SW 1271 (cell line): ENCODE measurements at places on chromosomes 6 and 20.

DNA sequence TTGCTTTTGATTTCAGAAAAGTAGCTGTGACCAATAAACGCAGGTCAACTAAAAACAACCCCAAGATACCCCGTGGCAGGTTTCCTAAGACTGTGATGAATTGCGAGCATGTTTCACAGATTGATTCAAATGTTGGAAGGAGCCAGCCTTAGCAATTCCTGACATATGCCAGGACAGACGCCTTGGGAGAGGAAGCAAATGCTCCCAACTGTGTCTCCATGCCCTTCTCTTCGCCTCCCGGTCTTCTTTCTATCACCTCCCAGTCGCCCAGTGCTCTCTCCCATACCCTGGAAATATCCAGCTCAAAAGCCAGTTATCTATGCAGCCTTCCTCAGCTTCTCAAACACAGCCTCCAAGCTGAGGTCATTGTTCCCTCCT is 32.0 kb downstream of the KIAA0319 start:
- DNase-seq = no peak

DNA sequence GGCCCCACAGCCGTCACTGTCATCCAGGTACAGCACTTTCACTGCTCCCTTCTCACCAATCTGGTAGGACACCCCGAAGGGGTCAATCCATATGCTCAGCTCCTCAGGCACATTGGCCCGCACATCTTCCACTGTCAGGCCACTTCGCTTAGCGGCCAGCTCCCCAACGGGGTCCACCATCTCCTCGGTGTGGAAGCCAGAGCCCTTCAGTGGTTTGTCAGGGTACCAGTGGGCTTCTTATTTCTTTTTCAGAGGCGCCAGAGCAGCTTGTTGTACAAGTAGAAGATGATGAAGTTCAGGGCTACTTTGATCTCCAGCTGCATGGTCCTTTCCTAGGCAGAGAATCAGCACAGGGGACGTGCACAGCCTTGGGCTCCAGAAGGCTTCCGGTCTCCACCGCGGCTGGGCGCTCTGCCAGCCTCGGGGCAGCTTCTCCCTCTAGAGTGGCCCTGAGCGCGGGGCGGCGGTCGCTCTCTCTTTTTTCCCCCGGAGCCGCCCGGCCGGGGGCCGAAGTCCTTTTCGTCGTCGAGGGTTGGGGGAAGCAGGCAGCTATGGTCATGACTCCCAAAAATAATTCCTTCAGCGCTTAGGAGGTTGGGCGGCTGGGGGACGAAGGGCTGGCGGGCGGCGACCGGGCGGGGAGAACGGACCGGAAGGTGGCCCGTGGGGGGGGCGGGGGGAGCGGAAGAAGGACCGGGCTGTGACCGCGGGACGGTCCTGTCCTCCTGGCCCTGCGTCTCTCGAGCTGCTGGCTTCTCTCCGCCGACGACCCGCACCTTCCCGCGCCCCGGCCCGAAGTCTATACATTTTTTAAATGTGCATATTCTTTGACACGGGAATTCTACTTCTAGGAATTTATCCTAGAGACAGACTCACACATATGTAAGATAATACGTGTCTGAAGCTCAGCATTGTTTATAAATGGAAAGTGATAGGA is 6.5 kb upstream of the ZSCAN9 start:
- peak; percentile 74 for DNase-seq

- no peak for DNase-seq
Measured at GRCh38 chr20:63058696-63059335, 52.1 kb upstream of the BHLHE23 start.

DNA sequence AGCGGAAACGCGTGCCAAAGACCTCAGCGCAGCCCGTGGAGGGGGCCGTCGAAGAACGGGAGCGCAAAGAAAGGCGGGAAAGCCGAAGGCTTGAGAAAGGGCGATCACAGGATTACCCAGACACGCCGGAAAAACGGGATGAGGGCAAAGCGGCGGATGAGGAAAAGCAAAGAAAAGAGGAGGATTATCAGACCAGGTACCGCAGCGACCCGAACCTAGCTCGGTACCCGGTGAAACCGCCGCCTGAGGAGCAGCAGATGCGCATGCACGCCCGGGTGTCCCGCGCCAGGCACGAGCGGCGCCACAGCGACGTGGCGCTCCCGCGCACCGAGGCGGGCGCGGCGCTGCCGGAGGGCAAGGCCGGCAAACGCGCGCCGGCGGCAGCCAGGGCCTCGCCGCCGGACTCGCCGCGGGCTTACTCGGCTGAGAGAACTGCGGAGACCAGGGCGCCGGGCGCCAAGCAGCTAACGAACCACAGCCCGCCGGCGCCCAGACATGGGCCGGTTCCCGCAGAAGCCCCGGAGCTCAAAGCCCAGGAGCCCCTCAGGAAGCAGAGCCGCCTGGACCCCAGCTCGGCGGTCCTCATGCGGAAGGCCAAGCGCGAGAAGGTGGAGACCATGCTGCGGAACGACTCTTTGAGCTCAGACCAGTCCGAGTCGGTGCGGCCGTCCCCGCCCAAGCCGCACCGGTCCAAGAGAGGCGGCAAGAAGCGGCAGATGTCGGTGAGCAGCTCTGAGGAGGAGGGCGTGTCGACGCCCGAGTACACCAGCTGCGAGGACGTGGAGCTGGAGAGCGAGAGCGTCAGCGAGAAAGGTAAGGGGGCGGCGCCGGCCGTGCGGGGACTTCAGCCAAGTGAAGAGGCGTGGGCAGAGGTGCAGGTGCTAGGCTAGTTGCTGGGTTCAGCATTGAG is 296.2 kb downstream of the RIMS1 start:
- no peak for DNase-seq

DNA sequence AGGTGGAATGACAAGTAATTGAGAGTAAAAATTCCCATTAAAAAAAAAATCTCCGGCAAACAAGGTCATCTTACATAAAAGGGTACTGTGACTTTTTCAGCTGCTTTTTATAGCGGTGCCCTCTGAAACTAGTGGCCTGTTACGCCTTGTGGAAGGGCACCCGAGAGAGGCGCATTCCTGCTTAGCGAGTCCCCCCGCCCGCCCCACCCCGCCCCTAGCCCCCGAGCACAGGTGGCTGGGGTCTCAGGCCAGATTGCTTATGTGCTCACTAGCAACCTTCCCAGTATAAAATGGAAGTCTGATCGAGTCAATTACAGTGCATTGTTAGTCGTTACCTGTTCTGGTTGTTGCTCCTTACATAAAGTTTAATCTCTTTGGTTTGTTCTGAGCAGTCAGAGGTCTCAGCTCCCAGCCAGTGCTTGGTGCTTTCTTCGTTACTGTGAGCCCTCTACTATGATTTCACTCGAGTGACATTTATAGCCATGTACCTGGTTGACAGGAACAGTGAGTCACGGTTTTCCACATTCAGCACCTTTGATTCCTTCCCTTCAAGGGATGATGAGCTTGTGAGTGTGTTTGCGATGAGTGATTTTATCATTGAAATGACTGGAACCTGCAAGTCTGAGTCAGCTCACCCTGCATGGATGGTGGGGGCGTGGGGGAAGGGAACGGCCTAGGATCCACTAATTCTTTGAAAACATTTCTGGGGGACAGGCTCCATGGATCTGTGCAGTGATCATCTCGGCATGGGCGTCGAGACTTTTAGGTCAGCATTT is 47.6 kb downstream of the ZDHHC14 start:
- DNase-seq = no peak

- DNase-seq = no peak
Measured at GRCh38 chr20:24797745-24798655, 151.1 kb upstream of the CST7 start.

DNA sequence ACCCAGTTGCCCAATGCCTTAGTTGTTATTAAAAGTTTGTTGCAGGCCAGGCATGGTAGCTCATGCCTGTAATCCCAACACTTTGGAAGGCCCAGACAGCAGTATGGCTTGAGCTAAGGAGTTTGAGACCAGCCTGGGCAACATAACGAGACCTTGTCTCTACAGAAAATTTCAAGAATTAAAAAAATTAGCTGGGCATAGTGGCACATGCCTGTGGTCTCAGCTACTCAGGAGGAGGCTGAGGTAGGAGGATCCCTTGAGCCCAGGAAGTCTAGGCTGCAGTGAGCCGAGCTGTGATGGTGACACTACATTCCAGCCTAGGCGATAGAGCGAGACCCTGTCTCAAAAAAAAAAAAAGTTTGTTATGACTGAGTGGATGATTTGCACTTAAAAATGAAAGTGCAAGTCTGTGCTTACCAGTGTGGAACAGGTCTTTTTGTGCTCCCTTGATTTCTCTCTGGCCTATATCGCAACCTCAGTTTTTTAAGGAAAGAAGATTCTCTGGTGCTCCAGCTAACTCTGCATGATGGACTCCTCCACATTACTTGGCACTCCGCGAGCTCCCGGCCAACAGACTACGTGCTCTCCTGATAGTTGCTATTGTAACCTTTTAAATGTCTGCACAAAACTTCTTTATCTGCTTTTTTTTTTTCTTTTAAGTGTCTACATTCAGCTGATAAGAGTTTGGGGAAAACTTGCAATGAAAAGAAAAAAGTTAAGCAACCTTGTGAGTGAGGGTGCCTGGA is 22.1 kb downstream of the ZKSCAN3 start:
- no peak for DNase-seq
